ENCODE measurements at places on chromosomes 12 and 14. TPM values are rescaled to one million over a fixed set of nuclear protein-coding genes. Genes with fewer than 3 reads are reported as not detected.

DNA sequence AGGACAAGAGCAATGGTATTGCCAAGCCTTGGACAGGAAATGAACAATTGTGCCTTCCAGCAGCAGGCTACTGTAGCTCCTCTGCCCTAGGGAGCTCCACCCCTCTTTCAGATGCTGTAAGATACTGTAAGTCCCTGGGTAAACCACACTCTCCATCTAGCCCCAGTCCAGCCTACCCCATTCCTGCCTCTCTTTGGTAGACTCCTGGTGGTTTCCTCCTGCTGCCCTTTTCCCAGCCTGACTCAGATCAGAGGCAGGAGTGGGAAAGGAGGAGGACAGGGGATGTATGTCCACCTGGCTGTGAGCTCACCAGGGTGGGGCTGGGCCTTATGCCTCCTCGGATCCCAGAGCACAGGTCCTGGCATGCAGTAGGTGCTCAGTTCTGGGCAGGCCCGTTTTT, 174.6 kb downstream of the ESRRB start:
- H3K27ac ChIP-seq: peak overlapping the region; percentile 56
- no peaks in the 10 kb centered on the region for H3K36me3 ChIP-seq
- H3K27me3 ChIP-seq: peaks cover 12% of the 10 kb centered on the region
- no peak for DNase-seq
- H3K4me1 ChIP-seq: peaks cover 29% of the 10 kb centered on the region
- H3K4me3 ChIP-seq: no peak overlapping the region

- no peak for DNase-seq
- peaks cover 67% of the 10 kb centered on the region for H3K4me1 ChIP-seq
- H3K4me3 ChIP-seq: peak overlapping the region; percentile 72
- peaks cover 18% of the 10 kb centered on the region for H3K36me3 ChIP-seq
- no peaks in the 10 kb centered on the region for H3K27me3 ChIP-seq
Measured at GRCh38 chr12:120468325-120468820, 1.2 kb downstream of the SRSF9 start.

- H3K27ac ChIP-seq: no peak overlapping the region
- H3K27me3 ChIP-seq: peaks cover 48% of the 10 kb centered on the region
- H3K4me1 ChIP-seq: no peaks in the 10 kb centered on the region
Measured at GRCh38 chr14:61940666-61941420, 178.6 kb downstream of the SNAPC1 start.

GRCh38 chr14:22152903-22153302, 436.1 kb downstream of the DAD1 start:
- H3K27ac ChIP-seq: no peak overlapping the region
- H3K4me1 ChIP-seq: no peaks in the 10 kb centered on the region
- H3K4me3 ChIP-seq: no peak overlapping the region

DNA sequence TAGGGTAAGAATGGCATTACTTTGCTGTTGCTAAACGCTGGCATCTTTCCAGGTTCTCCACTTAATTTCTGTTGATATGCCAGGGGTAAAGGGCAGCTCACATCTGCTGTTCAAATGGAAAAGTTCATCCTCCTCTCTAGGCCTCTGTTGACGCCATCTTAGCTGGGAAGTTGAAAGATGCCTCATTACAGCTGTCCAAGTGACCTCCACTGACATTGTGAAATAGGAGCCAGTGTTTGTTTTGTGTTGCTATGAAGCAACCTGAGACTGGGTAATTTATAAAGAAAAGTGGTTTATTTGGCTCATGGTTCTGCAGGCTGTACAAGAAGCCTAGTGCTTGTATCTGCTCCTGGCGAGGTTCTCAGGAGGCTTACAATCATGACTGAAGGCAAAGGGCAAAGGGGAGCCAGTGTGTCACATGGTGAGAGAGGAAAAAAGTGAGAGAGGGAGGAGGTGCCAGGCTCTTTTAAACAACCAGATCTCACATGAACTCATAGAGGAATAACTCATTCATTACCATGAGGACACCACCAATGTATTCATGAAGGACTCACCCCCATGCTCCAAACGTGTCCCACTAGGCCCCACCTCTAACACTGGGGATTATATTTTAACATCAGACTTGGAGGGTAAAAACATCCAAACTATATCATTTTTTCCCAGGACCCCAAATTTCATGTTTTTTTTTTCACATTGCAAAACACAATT, 3.2 kb upstream of the ADAM21 start:
- no peaks in the 10 kb centered on the region for H3K36me3 ChIP-seq
- H3K4me1 ChIP-seq: no peaks in the 10 kb centered on the region
- no peak overlapping the region for H3K4me3 ChIP-seq
- DNase-seq: no peak
- no peaks in the 10 kb centered on the region for H3K27me3 ChIP-seq

GRCh38 chr14:28785096-28785952, 18.7 kb downstream of the FOXG1 start:
- H3K27me3 ChIP-seq: peaks cover 12% of the 10 kb centered on the region
- H3K4me3 ChIP-seq: no peak overlapping the region
- DNase-seq: no peak

GRCh38 chr12:95699579-95699978, 91.0 kb downstream of the NTN4 start:
- H3K36me3 ChIP-seq: no peaks in the 10 kb centered on the region
- DNase-seq: no peak
- no peak overlapping the region for H3K27ac ChIP-seq

ZNF891 gene
- total RNA-seq: 3.2 TPM

GRIP1 gene
- total RNA-seq: 15.9 TPM

OASL gene
- 2.4 TPM for total RNA-seq

TSPAN11 gene
- 3.0 TPM for total RNA-seq
